ENCODE measurements at places on chromosomes 7 and 10. TPM values are rescaled to one million over a fixed set of nuclear protein-coding genes. Genes with fewer than 3 reads are reported as not detected.

Gene GATA3
- not detected for total RNA-seq

Gene ATRNL1
- 7.3 TPM for total RNA-seq

Gene ZNF804B
- not detected for total RNA-seq

Gene VSIR
- 20.6 TPM for total RNA-seq

Gene HELLS
- 19.7 TPM for total RNA-seq

Gene PTPN20
- 0.27 TPM for total RNA-seq

Gene CCDC136
- 9.9 TPM for total RNA-seq

Gene LBX1
- 0.08 TPM for total RNA-seq

Gene PHYH
- total RNA-seq: 26.0 TPM

Gene KCND2
- 11.3 TPM for total RNA-seq

Gene CCDC172
- not detected for total RNA-seq

Gene HOGA1
- total RNA-seq: 0.08 TPM
